ENCODE measurements at places on chromosomes 2 and 18.

DNA sequence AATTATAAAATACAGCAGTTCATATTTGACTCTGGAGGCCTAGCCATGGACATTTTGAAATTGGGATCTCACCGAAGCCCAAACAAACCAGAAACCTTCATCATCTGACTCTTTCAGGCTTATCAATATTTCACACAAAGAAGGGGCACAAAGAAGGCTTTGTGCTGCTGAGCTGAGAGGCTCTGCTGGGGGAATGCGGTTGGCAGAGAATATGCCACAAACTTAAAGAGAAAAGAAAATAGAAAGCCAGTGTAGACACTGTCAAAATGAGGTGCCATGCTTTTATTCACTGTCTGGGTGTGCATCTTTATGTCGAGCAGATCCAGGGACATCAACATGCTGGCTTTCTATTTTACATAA, 162.6 kb downstream of the QPCT start:
- no peak for DNase-seq

DNA sequence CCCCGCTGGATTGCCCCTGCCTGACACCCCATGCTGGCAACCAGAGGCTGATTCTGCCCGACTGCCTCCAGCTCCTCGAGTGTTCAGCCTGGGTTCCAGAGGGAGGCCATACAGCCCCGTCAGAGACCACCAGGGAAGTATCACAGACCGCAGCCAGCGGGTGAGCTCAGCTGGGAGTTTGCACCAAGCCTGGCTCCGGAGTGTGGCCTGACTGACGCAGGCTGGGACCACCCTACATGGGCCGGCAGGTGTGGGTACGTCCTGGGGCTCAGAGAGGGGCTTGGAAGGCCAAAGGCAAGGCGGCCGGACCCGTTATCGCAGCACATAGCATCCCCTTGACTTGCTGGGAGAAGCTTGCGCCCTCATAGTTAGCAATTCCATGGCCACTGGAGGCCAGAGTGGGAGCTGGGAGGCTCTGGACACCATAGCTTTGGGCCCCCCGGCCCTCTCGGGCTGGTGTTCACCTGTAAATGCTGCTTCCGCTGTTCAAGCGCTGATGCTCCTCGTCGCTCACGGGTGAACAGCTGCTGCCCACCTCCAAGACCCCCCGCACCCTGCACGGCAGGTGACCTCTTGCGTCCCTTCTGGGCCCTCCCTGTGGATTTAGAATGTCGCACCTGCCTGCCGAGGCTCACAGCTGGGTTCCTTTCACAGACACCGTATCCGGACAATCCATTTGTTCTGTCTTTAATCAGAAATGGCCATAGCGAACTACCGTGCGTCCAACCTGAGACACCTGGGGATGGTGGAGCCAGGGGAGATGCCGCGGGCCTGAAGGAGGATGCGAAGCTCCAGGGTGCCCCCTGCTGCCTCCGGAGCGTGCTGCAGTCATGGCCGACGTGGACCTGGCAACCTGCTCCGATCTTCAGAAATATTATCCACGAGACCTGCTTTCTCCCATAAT, 31.2 kb upstream of the SLC66A3 start:
- DNase-seq: no peak

DNA sequence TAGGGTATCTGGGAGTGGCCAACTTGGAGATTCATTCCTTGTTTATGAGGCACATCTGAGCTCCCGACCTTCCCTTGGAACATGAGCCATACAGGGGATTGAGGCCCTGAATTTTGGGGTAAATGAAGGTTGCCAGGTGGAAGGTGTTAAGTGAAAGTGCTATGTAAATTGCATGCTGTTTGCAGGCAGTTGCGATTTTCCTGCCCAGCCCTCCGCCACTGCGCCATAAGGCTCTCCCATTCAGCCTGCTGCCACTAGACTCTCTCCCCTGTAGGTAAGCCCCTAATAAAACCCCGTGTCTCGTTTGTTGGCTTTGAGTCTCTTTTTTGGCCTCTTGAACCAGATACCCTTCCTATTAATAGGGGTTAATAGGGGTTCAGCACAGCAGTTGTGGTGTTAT, 33.8 kb downstream of the PCARE start:
- DNase-seq: no peak

DNA sequence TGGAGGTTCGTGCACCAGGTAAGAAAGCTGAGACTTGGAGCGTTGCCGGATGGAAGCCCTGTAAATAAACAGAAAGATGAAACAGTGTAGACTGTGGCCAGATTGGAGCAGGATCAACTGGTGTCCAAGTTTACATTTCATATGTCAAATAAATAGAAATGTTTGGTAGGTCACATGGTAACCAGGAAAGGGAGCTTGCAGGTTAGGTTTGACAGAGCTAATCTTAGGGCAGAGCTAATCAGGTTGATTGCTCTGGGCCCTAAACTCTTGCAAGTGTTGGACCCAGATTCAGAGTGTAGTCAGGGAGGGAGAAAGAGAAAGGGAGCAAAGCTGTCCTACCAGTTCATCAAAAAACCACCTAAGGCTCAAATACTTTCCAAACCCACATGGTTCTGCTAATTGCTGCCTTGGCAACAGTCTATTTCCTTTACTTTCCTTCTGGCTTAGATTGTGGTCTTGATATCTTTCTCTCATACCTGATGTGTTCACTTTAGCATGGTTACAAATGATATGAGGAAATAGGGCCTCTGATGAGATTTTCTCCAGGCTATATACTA, 63.2 kb downstream of the G6PC2 start:
- DNase-seq: peak; percentile 47

- no peak for DNase-seq
These were observed 82.2 kb downstream of the SOCS6 start for GRCh38 chr18:70370762-70371733.

DNA sequence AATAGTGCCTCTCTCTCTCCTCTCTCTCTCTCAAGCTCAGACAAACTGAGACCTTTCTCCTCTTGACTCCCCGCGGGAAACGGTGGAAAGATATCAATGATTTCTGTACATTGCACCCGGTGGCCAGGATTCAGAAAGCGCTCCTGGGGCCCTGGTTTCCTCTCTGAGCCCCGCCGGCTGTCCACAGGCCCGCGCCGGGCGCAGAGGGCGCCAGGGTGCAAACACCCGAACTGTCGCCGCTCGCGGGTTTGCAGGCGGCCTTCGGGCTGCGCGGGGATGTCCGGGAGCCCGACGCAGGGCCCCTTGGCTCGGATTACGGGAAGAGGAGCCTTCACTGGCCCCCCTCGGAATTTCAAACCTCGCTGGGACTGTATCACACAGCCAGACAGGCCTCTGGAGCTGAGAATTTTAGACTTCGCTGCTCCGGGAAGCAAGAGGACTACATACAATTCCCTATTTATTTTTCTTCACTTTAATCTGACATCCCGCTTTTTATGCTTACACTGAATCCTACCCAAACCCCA, 5.2 kb upstream of the EN1 start:
- no peak for DNase-seq

DNA sequence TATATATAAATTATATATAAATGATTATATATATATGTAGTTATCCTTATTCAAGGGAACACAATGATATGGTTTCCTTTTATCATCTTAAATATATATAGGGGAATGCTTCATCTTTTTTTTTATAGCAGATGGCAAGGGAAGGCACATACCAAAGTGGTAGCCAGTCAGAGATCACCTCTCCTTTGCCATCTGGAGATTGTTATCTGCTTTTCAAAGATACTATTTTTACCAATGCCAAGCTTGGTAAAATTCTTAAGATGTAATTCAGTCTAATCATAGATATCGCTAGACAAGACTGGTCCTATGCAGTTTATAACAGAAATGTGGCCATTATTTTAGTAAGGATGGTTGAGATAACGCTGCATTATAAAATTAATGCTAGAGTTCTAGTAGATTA, 64.7 kb upstream of the DSEL start:
- DNase-seq: no peak

DNA sequence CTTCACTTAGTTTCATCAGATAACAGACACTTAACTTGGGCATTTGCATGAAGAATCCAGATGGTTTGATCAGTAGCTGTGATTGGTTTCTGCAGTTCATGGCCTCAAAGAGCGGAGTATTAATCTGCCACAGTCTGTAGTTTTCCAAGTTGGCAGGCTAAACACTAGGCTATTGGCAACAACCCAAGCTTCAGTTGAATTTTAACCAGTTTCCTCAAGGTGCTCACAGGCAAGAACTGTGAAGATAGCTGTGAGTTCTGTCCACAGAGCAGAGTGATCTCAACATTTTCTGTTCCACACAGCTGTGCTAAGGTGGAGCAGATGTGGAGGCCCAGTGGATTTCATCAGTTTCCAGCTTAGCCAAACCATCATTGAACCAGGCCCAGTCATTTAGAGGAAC, 469.5 kb upstream of the LINC00305 start:
- DNase-seq: no peak

DNA sequence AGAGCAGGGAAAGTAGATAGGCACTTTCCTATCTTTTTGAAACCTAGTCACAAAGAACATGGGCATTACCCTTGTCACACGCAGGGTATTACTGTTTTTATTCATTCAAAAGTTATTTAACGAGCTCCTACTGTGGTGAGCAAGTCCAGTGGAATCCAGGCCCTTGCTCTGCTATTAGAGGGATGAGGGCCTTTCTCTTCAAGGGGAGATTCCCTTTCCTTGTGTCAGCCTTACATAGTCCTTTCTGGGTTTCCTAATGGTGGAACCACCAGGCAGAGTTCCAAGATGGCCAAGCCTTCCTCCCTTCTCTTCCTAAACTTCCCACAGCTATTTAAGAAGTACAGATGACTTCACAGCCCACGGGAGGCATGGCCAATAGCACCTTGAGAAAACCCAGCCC, 64.6 kb downstream of the SPTBN1 start:
- DNase-seq: peak; percentile 31

GRCh38 chr2:178553047-178553446, 72.8 kb downstream of the PLEKHA3 start:
- no peak for DNase-seq

DNA sequence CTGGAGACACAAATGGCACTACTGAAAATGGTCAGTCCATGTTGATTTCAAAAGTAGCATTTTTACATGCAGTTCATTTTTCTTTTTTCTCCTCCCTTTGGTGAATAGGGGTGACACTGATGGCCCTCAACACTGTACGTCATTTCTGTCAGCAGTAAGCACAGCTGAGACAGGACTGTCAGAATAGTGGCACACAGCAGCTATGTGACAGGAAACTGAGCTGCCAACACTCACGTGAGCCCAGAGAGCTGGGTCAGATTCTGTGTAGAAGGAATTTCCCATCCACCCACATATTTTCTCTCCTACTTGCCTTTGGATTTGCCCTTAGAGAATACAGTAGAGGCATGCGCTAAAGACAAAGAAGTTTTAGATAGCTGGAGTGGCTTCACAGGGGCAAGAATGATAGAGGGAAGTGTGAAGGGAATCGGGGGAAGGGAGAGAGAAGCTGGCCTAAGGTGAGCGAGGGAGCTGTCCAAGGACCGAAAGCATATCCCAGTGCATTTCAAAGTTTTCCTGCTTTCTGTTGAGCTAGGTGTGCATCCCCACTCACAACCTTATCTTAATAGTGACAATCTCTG, 476.6 kb downstream of the CNTNAP5 start:
- no peak for DNase-seq

GRCh38 chr2:8710951-8711350, 29.1 kb downstream of the ID2 start:
- DNase-seq: no peak

DNA sequence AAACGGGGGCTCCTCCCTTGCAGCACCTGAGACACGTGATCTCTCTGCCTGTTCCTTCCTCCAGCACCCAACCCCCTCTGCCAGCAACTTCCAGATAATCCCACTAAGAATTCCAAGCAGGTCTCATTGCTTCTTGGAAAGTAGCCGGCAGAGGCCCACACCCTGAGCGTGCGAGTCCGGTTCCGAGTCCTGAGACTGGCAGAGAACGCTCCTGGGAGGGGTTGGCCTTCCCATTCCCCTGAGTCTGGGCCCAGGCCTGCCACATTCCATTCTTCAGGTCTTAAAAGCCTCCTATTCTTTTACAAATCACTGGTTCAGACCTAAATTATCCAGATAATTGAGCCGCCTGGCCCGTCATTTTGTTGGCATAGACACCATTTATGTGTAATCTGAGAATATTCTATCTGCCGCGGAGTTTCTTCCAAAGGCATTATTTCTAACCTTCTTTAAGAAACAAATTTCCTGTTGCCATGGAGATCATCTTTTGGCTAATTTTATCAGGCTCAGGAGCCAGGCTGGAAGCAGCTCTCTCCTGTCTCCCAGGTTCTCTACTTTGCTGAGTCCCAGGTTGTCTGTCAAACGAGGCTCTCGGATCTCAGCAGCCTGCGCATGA, 165.4 kb downstream of the MYCN start:
- peak; percentile 36 for DNase-seq

- DNase-seq: no peak
These were observed 115.6 kb upstream of the ID2 start for GRCh38 chr2:8566155-8566670.

DNA sequence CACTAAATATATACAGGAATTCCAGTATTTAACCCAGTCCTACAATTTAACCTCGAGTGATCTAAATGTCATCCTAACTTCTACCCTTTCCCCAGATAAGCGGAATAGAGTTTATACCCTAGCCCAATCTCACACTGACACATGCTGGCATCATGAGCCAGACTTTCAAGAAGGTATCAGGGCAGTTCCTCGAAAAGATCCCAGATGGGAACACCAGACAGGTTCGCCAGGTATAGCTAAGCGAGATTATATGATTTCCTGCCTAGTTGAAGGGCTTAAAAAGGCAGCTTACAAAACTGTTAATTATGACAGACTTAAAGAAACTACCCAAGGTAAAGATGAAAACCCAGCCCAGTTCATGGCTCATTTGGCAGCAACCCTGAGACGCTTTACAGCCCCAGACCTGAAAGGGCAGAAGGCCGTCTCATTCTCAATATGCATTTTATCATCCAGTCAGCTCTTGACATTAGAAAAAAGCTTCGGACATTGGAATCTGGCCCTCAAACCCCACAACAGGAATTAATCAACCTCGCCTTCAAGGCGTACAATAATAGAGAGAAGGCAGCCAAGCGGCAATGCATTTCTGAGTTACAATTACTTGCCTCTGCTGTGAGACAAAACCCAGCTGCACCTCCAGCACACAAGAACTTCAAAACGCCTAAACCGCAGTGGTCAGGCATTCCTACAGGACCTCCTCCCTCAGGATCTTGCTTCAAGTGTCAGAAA, 668.2 kb upstream of the PKDCC start:
- DNase-seq: no peak

- no peak for DNase-seq
These were observed 48.1 kb downstream of the NUP35 start for GRCh38 chr2:183172220-183172887.

DNA sequence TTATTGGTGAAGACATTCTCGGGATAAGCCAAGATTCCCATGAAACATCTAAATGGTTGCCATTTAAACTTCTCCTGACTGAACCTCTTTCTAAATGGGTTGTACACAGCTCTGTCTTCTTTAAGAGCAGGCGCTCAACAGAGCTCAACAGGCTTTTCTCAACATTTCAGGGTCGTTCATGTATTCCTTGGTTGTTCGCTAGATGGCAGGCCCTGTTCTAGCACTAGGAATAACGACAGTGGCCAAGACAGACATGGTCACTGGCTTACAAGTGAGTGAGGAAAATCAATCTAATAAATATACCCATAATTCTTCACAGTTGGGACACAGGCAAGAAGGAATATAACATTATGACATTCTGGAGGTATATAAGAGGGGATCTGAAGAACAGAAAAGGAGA, 154.5 kb downstream of the SMAD2 start:
- no peak for DNase-seq

All from umbilical cord (tissue), 2 donors.